ENCODE measurements at places on chromosomes 7 and 10.

DNA sequence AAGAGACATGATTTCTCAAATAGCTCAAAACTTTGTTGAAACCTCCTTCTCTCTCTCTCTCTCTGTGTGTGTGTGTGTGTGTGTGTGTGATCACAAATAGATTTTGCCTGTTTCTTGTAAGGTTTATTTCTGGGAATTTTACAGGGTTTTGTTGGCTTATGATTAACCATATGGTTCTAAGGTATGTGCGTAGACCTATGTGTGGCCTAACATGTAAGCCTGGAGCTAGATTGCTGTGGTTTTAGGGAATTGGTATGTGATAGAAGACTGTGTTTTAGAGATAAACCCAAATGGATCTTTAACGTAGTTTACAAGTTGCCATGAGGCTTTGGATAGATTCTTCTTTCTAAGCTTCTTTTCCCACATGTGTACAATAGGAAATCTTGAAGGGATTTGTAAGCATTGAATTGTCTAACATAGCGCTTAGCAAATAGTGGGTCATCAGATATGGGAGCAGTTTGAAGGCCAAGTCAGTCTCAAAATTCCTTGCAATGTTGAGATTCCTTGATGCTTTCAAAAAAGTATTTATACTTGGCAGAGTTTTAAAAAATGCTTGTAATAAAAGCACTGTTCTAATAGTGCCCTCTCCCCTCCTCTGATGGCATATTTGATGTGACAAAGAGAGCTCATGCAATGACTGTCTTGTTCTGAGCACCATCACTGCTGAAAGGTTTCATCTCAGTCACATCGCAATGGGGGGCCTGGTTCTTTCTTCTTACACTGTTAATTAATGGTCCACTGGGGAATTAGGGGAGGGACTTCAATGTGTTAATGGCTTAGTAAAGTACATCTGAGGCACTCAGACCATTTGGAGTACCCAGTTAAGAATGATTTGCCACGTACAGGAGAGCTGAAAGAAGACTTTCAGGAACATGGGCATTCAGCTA lies 118.2 kb downstream of the SNX10 start:
- no peak for DNase-seq

DNA sequence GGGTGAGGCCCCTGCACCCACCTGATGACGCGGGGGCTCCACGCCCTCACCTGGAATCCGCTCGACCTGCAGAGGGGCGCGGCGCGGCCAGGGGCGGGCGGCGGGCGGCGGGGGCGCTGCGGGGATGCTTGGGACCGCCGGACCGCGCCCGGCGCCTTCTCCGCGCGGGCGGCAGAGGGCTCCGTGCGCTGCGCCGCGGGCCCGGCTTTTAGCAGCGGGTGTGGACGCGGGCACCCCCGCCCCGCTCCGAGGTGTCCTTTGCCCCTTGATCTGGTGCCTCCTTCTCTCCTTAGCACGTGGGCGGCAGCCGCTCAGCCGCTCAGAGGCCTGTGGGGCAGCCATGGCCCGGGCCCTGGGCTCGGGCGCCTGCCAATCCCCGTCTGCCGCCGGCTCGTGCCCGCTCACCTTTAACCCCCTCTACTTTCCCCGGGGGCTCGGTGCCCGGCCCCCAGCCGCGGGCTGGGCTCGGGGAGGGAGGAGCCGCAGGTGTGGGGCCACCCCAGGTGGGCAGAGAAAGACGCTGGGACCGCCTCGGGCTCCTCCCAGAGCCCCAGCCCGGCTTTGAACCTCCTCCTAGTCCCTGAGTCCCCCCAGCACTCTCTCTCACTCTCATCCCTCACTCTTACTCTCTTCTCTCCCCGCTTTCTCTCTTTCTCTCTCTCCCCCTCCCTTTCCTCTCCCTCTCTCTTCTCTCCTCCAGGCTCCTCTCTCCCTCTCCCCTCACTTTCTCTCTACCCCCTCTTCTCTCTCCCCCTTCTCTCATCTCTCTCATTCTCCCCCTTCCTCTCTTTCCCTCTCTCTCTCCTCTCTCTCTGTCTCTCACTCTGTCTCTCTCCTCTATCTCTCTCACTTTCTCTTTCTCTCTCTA lies 19.7 kb upstream of the VPS37D start:
- DNase-seq = peak; percentile 40

DNA sequence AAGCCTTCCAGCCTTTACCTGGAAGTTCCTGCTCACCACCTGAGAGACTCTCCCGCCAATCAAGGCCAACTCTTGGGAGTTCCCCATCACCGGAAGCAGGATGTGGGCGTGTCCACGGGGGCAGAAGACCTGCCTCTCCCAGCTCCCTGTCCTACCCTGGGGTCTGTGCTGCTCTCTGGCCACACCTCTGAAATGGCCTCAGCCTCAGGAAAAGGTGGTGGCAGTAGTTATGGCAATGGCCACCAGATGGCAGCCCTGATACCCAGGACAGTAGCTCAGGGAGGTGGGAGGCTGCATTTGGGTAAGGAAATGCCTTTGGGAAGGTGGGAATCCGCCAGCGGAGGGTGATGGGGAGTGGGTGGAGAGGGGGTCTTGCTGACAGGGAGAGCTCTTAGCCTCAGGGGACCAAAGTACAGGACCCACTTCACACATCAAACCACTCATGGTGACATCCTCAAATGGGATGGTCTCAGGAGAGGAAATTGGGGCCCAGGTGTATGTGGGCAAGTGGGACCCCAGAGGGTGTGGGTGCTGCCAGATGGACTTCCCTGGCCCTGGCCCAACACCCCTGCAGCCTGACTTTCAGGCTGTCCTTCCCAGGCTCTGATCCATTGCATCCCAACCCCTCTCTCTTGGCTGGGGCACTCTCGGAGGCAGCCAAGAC lies 33.9 kb downstream of the KAZALD1 start:
- DNase-seq = peak; percentile 72

- DNase-seq = no peak
These were observed 9.4 kb downstream of the GPR22 start for GRCh38 chr7:107479303-107479702.

DNA sequence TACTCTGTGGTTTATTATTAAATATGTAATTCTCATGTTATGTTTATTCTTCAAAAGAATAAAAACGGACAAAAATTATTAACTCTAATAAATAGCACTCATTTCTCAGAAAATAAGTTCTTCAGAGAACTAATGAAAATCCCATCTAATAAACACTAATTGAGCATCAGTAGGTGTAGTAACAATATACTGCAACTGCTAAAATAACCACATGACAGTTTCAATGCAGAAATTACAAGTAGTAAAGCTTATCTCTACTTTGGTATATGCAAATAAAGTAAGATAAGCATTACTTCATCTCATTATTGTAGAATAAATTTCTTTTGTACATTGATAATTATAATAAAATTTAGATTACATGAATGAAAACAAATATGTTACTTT lies 56.4 kb upstream of the DKK1 start:
- no peak for DNase-seq

- DNase-seq = no peak
These were observed 39.8 kb downstream of the ITPRID1 start for GRCh38 chr7:31553661-31554081.

DNA sequence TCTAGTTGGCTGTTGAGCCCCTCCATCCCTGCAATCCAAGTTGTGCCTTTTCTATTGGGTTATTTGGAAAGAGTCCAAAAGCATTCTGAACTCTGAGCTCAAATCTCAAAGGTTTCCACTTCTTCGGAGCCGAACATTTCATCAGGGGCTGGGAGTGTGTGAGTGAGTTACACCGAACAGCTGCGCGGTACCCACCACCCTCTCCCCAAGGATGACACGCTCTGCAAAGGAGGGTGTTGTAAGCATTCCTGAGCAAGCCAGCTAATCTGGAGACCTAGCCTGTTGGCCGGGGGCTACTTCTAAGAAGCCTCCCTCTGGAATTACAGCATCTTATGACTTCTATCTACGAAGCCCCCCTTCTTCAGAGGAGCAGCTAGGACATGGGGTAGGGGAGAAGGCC lies 270.5 kb downstream of the CREB5 start:
- no peak for DNase-seq

DNA sequence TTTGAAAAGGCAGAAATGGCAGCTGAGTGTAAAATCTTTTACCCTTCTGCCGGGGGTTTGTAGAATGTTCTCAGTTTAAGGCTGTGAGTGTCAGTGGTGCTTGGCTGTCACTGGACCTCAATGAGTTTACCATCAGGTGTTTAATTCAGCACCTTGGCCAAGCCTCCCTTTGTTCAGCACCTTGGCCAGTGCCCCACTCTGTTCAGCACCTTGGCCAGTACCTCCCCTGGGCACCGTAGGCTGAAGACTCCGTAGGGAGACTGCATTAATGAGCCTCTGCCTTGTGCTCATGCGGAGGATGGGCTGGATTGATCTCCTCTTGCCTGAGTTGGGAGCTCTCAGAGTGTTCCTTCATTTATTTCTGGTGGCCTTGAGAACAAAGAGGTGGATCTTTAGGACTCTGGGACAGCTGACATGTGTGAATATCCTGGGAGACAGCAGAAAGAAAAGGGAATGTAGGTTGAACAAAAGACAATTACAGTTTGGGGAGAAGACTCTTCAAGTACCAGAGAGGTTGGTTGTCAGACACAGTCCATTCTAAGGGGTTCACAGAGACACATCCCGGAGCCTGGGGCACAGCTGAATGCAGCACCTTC lies 1.6 kb downstream of the FAM24A start:
- DNase-seq = peak; percentile 48

GRCh38 chr10:60883187-60883586 lies 60.8 kb downstream of the RHOBTB1 start:
- no peak for DNase-seq

DNA sequence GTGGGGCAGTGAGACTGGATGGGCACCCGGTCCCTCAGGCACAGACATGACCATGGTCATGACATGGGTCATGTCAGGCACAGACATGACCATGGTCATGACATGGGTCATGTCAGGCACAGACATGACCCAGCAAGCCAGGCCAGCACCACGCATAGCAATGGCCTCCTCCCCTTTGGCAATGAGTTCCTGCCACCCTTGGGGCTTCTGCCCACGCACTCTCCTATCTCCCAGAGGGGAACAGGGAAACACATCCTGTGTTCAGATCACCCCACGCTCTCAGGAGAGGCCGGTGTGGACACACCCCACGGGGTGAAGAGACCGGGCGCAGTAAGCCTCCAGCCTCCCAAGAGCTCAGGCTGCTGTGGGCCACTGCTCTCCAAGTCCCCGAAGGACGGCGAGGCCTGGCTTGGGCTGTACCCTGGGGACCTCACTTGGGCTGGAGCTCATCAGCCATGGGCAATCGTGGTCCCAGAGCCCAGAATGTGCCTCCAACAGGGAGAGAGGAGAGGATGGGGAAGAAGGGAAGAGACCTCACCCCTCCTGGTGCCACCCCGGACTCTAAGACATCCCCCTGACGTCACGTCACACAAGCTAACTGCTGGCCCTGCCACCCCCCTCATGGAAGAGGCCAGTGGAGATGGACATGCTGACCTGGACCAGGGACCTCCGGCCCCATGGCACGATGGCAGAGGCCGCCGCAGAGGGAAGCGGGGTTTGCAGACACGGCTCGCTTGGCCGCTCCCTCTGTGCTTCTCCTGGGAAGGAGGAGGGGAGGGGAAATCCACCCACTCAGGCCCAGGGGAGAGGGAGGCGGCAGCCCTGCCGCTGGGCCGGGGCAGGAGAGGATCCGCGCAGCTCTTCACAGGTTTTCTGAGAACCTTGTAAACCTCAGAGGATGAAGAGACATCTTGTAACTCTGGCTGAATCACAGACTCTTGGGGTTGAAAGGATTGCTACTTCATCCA lies 269.6 kb downstream of the ELFN1 start:
- peak; percentile 34 for DNase-seq

- DNase-seq = no peak
These were observed 6.2 kb downstream of the ADIRF start for GRCh38 chr10:86974484-86974883.

- no peak for DNase-seq
These were observed 44.3 kb downstream of the TRRAP start for GRCh38 chr7:98922392-98923187.

GRCh38 chr10:33704214-33704830 lies 369.9 kb upstream of the NRP1 start:
- DNase-seq = no peak

- DNase-seq = no peak
These were observed 90.4 kb upstream of the FAM171A1 start for GRCh38 chr10:15461353-15462108.

GRCh38 chr7:141577043-141577839 lies 26.0 kb downstream of the AGK start:
- DNase-seq = no peak

GRCh38 chr10:20004087-20004523 lies 187.9 kb downstream of the PLXDC2 start:
- DNase-seq = no peak

DNA sequence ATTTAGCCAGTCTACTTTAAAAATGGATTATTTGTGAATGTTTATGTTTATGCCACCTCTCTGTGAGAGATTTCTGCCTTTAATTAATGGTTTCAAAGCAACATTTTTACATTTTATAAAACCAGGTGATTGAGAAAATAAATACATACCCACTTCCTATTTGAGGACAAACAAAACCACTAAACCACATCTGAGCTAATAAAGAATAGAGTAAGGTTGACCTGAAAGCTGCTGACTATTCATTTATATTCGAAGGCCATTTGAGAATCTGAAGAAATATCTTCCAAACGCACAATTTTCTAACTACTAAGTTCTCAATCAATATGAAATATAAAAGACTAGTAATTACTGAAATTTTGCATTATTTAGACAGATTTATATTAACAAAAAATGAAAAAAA lies 705.1 kb downstream of the XPNPEP1 start:
- no peak for DNase-seq

DNA sequence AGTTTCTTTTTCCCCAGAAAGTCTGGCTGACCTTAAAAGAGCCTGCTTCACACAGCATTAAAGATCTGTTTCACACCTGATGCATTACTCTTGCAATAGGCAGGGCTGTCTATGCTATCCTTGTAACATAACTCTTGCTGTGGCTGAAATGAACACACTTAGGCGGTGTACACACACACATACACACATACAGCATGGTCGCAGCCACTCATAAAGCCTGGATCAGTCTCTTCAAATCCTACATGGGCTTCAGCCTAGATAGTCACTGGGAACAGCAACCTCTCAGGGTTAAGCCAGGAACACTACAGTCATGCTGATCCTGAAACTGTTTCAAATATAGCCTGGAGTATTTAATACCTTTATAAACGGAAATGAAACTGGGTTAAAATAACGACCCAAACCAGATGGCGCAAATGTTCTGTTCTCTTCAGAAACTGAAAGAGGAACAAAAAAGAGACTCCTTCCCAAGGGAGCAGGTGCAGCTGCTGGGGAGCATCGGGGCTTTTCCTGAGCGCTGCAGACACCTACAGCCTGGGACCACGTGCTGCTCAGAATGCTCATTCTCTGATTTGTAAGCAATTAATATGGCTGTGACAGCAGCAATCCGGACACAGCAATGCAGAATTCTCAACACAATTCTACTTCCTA lies 61.0 kb upstream of the SFMBT2 start:
- no peak for DNase-seq

DNA sequence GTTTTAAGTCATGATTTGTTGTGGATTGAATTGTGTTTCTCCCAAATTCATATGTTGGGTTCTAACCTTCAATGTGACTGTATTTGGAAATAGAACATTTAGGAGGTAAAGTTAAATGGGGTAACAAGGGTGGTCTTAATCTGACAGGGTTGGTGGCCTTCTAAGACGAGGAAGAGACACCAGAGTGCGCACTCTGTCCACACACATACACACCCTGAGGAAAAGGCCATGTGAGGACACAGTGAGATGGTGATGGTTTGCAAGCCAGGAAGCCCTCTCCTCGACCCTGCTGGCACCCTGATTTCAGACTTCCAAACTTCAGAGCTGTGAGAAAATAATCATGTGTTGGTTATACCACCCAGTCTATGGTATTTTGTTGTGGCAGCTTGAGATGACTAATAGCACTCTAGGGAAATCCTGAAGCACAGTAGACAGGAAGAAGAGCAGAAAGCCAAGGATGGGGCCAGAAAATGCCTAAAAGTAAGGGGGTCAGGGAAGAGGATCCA lies 28.0 kb upstream of the SEM1 start:
- DNase-seq = no peak

- DNase-seq = no peak
These were observed 31.4 kb downstream of the POR start for GRCh38 chr7:75946207-75946855.
